Adrenal gland (tissue), 19 donors: ENCODE measurements at places on chromosomes 2 and 18. TPM values are rescaled to one million over a fixed set of nuclear protein-coding genes. Genes with fewer than 3 reads are reported as not detected.

The CAVIN2 gene
- polyA plus RNA-seq, result 14.4 TPM

The RBM43 gene
- 38.7 TPM for polyA plus RNA-seq

The REEP1 gene
- 4.9 TPM for polyA plus RNA-seq

The GKN1 gene
- polyA plus RNA-seq, result 1.7 TPM

The IL18RAP gene
- 0.51 TPM for polyA plus RNA-seq

The SLC35G4 gene
- polyA plus RNA-seq, result not detected

The FTCDNL1 gene
- polyA plus RNA-seq, result 3.4 TPM

DNA sequence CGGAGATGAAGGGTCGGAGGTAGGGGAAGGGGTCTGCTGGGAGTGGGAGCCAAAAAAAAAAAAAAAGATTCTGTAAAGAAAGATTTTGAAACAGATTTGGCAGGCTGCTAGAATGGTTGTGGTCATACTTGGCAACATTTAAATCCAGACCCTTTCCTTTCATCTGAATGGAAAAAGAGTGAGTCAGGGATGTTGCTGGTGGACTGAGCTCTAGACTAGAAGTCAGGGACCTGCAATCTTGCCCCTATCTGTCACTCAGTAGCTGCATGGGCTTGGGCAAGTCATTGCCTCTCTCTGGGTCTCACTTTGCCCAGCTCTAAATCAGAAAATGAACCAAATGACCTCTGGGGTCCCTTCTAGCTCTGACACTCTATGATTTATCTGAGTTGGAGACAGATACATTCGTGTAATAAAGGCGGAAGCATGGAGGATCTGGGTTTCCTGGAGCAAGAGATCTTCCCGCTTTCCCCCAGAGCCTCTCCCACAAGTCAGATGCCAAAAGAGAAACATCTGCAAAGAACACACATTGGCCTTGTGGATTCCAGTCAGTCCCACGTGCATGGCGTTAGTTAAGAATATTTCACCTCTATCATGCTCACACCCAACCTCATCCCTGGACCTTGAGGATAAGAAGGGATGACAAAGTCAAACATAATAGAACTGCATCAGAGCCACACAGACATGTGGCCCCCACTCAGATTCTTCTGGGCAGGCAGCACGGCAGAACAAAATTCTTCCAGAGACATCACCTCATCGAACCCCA, 58.5 kb downstream of the ADD2 start:
- DNase-seq, result no peak

DNA sequence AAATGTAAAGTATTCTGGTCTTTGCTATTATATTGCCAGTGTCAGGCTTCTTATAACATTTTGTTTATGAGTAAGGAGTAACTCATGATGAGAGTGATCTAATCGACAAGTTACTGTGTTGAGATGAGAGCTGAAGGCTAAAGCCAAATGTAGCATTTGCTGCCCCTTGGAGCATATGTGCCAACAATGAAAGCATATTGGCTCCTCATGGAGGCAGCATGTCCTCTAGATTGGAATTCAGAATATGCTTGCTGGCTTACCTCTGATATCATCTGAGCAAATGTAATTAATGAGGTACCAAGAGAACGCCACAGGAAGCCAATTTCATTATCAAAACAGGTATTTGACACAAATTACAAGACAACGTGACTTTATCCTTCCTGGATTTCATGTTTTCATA, 781.1 kb upstream of the FSHR start:
- DNase-seq, result no peak

GRCh38 chr2:146363731-146364130, 1481.1 kb upstream of the ACVR2A start:
- DNase-seq, result no peak

DNA sequence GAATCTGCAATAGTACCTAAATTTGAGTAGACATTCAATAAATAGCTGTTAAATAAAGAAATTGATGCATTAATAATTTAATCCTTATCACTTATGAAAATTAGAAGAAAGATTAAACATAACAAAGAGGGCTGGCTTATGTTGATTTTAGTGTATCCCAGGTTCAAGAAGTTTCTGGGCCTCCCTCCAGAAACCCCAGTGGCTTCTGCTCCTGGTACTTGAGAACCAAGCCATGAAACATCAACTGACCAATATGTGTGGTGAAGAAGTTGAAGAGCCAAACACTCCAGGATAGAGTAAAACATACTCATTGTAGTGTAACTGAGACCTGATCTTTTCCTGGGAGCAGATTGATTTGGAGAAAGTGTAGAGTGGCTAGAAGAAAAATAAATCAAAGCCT, 1465.7 kb upstream of the PIK3C3 start:
- DNase-seq, result no peak

- DNase-seq, result no peak
Observed at GRCh38 chr18:58412844-58413666, 215.8 kb downstream of the ALPK2 start.

DNA sequence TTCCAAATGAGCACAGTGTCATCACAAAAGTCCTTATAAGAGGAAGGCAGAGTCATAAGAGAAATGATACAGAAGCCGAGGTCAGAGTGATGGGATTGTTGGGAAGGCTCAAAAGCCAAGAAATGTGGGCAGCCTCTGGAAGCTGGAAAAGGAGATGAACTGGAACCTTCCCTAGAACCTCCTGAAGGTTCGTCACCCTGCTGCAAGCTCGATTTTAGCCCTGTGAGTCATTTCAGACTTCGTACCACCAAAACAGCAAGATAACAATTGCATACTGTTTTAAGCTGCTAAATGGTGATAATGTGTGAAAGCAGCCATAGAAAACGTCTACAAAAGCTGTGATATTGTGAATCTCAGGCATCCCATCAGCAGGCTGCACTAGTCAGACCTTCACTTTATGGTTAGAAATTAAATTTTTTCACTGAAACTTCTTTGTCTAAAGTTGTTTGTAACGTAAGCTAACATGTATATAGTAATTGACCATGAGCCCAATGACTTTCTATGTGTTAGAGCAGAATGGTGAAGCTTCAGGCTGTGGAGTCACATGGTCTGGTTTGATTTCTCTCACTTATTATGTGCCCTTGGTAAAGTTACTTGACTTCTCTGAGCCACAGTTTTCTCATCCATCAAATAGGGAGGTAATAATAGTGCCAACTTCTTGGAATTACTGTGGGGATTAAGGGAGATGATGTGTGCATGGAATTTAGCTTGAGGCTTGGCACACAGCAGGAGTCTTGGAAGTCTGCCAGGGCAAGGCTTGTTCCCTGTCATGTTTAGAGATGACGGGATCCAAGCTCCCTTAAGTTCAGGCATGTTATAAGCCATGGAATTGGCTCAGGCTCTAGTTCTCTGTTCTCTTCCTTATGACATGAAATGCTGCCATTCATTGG, 132.0 kb upstream of the CCDC195 start:
- DNase-seq, result peak; percentile 64

GRCh38 chr18:67151366-67151765, 365.2 kb downstream of the DSEL start:
- DNase-seq, result no peak

- DNase-seq, result no peak
Observed at GRCh38 chr2:206230060-206230762, 44.3 kb upstream of the ZDBF2 start.

- DNase-seq, result peak; percentile 81
Observed at GRCh38 chr2:144456680-144457079, 63.2 kb downstream of the ZEB2 start.

- DNase-seq, result no peak
Observed at GRCh38 chr2:15835991-15836688, 104.2 kb upstream of the MYCN start.

GRCh38 chr2:5176764-5177163, 515.4 kb upstream of the SOX11 start:
- no peak for DNase-seq

- DNase-seq, result no peak
Observed at GRCh38 chr2:60468382-60469085, 84.9 kb downstream of the BCL11A start.

DNA sequence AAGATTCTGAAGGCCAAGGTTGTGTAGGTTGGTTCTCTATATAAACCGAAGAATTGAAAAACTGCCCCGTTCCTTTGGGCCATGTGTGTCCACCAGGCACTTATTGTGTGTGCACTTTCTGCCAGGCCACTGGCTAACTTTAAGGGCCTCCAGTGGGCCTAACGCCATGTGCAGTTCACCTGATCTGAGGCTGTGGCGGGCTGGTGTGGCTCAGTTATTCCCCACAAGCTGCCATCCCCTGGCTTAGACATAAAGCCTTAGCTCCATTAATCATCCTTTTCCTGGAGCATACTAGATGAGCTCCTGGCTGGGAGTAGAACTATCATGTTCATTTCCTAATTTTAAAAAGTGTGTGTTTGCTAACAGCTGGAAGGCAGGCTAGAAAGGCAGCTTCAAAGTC, 304.1 kb upstream of the TNP1 start:
- no peak for DNase-seq

DNA sequence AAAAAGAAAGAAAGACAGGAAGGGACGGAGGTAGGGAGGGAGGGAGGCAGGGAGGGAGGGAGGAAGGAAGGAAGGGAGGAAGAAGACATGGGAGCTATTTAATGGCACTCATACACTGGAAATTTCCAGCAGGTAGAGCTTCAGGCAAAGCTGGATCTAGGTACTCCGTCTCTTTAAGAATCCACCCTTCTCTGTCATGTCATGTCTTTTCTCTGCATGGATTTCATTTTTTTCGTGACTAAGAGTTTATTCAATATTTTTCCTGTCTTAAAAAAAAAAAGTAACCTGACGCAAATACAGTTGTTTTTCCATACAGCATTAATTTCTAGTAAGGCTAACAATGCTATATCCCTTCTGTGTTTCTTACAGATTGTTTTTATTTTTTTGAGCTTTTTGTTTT, 56.3 kb upstream of the MCFD2 start:
- no peak for DNase-seq

DNA sequence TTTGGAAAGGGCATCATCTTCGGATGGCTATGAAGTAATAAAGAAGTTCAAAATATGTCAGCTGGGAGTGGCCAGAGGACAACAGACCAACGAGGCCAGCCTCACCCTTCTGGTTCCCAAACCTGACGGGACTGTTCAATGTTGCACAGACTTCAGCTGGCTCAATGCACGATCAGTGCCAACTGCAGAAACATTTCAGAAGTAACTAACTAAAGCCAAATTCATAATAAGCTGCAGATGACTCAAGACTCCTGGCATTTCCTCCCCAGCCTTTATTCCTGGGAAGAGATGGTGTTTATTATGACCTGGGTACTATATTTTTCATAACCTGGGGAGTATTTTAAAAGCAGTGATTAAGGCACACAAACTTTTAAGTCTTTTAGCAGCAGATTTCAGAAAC, 3.8 kb upstream of the ATP6V1C2 start:
- DNase-seq, result peak; percentile 27

DNA sequence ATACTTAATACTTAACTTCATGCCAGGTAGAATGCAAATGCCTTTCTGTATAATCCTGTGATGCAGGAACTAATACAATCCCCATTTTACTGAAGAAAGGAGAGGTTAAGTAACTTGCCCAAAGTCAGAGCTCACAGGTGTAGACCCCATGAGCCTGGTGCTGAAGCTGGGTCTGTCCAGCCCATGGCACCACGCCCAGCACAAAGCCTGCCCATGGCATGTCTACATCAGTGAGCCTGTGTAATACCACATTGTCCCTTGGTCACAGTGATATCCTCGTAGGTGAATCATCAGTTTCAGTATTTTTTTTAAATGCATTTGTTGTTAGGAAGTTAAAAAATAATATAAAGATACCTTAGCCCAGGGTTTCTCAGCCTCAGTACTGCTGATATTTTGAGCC, 69.9 kb upstream of the MCFD2 start:
- no peak for DNase-seq

DNA sequence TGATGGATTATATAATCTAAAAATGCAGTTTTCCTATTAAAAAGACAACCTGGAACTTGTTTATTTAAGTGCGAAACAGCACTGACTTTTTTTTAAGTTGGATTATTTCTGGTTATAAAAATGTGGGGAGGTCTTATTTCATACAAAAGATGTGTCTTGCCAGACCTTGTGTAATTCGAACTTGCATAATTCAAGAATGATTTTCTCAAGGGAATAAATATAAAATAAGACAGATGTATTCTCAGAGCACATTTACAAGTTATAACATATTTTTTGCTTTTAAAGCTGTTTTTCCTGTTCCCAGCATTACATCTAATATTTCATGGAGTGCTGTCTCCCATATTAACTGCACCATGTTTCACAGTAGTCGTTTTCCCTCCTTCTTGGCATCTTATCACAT, 263.1 kb downstream of the CDH20 start:
- no peak for DNase-seq
